ENCODE measurements at places on chromosomes 5 and 9.

- DNase-seq: no peak
Measured at GRCh38 chr9:16693616-16694015, 176.9 kb downstream of the BNC2 start.

DNA sequence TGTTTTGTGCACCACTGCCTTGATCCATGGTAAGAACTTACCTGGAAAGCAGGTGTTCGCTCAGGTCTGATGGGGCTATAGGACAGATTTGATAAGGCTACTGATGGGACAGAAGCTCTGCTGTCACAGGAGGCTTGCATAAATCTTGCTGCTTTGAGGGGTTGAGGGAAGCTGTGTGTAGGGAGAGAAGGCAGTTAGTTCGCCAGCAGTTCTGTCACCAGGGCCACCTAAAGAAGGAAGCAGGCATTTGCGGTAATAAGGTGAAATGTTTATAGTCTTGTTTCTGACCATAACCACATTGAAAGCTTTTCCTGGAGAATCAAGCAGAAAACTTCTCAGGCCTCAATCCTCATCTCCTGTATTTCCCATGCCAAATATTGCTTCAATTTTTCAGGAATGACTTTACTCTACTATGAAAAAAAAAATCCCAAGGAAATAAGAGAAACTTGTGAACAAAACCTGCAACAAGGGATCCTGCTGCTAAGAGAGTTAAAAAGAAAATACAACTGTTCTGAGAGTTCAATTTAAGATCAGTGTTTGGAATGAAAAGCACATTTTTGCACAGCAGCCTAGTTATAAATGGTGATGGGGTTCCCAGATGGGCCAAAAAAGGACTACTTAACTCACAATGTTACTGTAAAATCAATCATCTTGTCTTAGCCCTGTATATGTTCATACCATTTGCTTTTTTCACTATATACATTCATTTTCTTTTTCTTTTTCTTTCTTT, 122.0 kb upstream of the RANBP3L start:
- no peak for DNase-seq

DNA sequence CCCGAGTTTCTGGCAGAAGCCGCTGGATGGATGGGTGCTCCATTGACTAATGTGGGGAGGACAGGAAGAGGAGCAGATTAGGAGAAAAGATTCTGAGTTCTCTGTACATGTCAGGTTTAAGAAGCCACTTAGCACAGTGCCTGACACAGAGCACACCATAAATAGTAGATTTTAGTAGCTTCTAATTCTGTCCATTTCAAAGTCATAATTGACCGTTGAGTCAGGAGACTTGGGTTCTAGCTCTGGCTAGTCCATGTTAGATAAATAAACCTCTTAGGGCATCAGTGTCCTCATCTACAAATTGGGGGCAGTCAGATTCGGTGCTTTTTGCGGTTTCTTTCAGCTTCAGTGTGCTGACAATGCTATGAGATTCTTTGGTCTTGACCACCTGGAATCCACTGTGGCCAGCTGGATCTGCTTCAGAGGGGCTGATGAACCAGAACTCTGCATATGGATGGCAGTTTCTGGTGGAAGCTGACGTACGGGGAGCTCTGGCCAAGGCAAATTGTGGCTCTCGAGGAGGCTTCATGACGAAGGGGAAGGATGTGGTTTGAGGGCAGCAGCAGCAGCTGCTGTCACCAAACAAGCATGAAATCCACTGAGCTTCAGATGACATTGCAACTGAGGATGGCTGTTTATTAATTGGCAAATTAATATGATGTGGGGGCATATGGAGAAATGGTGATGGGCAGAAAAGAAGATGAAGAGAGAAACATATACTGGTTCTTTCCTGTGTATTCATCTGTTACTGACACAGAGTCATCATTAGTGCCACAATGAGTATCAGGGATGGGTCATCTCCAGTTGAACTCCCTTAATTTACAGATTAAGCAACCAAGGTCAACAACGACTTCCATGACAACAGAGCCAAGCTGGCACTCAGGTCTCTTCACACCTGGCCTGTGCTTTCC, 134.4 kb downstream of the AOPEP start:
- DNase-seq: peak; percentile 79

GRCh38 chr5:74152625-74153254, 487.8 kb downstream of the ENC1 start:
- DNase-seq: no peak

GRCh38 chr5:41707853-41708603, 162.2 kb downstream of the OXCT1 start:
- DNase-seq: peak; percentile 9

GRCh38 chr5:157347301-157348048, 81.6 kb downstream of the CYFIP2 start:
- no peak for DNase-seq

GRCh38 chr9:113492343-113493202, 29.0 kb downstream of the RGS3 start:
- no peak for DNase-seq

- DNase-seq: peak; percentile 79
Measured at GRCh38 chr9:96139592-96140295, 162.2 kb downstream of the HSD17B3 start.

DNA sequence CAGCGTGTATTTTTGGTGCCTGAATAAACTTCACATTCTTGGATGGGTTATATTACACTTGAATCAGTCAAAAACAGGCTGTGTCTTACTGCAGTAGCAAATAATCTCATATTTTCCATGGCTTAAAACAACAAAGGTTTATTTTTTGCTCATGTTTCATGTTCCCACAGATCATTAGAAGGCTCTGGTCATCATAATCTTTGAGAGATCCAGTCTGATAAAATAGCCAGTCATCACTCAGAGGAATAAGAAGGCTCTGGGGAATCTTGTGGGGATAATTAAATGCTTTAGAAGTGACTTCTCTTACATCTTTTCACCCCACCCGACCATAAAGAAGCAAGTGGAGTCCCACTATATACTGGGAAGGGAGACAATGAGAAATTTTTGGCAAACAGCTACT, 417.7 kb downstream of the PSAT1 start:
- peak; percentile 67 for DNase-seq

- DNase-seq: no peak
Measured at GRCh38 chr9:125650271-125650737, 56.7 kb downstream of the MAPKAP1 start.

- DNase-seq: no peak
Measured at GRCh38 chr9:112380825-112381221, 915 bp downstream of the HSDL2 start.

DNA sequence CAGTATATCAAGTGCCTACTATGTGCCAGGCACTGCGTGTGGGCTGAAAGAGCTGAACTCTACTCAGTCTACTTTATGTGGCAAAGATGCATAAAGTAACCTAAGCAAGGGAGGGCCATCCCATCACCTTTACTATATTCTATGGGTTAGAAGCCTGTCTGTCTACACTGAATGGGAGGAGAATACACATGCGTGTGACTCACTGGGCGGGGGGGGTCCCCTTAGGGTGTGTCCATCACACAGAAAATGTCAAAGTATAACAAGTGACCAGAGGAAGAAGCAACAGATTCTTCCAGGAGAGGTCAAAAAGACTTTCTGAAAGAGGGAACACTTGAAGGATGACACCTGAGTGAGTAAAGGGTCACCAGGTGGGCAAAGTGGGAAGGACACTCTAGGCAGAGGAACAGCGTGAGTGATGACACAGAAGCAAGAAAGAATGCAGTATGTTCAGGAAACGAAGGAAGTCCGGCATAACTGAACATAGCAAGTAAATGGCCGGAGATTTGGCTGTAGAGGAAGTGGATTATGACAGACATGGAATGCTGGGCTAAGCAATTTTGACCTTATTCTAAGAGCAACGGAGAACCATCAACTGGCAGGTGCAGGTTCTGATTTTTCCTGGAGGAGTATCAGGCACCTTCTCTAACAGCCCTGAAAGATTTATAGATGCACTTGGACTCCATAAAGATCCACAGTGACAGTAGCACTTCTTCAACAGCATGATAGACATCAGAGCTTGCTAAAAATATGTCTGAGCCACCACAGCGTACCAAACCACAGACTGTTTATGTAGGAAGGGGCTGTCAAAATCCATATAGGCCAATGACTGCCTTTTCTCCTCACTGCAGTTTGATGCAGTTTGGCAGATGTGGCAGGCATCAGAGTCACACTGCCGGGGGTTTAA, 8.0 kb upstream of the WHRN start:
- DNase-seq: no peak

DNA sequence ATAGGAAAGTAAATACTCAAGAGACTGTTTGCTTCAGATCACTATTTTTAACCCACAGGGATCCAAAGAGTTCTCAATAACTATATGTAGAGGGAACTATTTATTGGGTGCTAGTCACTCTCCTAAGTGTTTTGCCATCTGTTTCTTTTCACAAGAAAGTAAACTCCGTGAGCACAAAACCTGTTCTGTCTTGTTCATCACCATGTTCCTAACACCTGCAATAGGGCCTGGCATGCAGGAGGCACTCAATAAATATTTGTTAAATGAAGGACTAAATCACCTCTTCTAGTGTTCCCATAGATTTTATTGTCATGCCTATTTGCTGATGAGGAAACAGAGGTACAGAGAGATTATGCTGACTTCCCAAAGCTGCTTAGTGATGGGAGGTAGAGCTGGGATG, 118.2 kb downstream of the VCAN start:
- DNase-seq: no peak

GRCh38 chr5:143645356-143645755, 166.6 kb upstream of the HMHB1 start:
- DNase-seq: no peak

GRCh38 chr5:124880903-124881697, 134.7 kb upstream of the ZNF608 start:
- no peak for DNase-seq

DNA sequence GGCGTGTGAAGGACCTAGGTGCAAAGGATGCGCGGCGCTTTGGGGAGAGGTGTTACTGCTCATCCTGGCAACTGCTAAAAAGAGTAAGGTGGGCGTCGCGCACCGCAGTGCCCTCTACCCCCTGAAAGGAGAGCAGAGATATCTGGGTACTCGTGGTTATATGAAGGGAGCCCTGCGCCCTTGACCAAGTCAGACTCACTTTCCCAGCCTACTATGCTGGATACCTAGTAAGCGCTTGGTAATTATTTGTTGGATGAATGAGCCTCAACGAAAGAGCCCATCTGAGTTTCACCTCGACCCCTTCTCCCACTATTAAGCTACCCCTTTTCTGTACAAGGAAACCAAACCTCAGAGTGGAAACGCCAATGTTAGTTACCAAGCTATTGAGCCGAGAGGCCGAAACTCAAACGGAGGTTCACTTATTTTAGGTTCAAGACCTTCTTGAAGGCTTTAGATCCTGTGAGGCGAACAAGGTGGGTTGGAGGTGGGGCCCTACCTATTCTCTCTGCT, 8.0 kb downstream of the LHX6 start:
- DNase-seq: no peak

GRCh38 chr5:113333411-113333810, 101.4 kb downstream of the TSSK1B start:
- no peak for DNase-seq

GRCh38 chr5:68793074-68793473, 300.7 kb upstream of the SLC30A5 start:
- DNase-seq: no peak

GRCh38 chr9:18331808-18332209, 142.1 kb upstream of the ADAMTSL1 start:
- DNase-seq: no peak

DNA sequence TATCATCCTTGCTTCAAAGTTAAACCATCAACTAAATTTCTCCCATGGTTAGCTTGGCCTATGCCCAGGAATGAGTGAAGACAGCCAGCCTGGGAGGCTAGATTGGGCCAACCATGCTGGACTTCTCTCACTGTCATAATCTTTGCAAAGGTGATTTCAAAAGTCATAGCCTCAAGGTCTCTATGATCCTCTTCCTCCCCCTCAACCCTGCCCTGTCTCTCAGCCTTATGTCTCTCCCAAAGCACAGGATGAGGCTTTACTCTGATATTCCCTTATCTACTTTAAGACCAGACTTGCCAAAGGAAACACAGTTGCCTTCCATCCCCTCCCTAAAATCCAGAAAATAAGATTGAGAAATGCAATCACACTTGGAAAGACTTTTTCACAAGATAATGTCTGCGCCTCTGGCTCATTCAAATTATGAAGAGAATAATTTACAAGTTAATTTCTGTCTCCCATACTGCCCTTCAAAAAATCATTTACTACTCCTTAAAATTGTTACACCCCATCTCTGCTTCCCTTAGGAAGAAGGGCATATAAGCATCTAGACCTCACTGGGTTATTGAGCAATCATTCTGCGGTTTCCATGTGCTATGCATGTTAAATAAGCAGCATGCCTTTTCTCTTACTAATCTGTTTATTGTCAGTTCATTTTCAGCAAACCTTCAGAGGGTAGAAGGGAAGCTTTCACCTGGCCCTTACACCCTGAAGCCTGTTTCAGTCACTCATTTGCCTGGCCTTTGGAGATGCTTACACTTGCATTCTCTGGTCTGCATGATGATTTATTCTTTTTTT, 113.8 kb upstream of the ANKRD55 start:
- peak; percentile 71 for DNase-seq

GRCh38 chr5:93220431-93220830, 360.6 kb downstream of the NR2F1-AS1 start:
- DNase-seq: no peak

DNA sequence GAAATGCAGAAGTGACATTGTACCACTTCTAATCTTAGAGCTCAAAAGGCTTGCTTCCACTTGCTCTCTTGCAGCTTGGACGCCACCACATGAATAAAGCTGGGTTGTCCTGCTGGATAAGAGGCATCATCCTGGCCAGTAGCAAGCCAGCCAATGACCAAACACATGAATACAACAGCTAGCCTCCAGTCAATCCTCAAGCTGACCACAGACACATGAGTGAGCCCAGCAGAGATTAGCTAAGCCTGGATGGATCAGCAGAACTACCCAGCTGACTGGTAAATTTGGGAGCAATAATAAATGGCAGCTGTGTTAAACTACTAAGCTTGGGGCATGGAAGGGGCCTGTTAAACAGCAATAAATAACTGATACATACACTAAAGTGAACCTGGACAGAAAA, 121.1 kb upstream of the SLC12A2 start:
- no peak for DNase-seq

DNA sequence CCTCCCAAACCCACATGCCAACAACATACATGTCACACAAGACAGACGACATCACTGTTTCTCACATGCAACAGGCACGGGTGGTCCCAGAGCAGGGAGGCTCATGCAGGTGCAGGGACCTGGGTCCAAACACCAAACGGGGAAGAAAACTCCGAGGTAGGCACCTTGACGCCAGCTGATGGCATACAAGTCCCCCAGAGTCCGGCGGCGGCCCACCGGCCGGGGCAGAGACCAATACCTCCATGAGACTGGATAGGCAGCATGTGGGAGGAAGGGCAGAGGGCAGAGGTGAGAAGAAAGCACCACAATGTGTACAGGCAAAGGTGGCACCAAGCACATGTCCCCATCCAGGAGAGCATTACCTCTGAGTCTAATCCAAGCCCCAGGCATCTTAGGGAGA, 73.0 kb upstream of the UBTD2 start:
- no peak for DNase-seq

- DNase-seq: no peak
Measured at GRCh38 chr5:40045429-40045828, 620.6 kb upstream of the DAB2 start.

DNA sequence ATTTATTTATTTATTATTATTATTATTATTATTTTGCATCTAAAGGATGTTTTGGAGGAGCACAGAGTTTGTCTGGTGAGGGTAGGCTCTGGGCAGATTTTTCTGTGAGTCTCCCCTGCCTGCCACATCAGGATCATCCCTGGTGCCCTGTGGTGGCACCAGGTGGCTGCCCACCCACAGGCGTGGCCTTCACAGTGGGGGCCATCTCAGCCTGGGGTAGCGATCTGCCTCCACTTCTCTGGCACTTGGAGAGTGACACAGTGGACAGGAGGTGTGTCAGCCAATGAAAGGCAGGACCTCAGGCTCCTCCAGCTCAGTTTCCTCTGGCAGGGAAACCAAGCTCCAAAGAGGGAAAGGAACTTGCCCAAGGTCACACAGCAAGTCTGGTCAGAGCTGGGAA, 30.0 kb downstream of the SLC6A7 start:
- no peak for DNase-seq

Measured in AG04449 (cell line).